NCI-H510A treated with DMSO at 0.1 percent for 48 hours (cell line): ENCODE measurements at places on chromosomes 7 and 10.

- peak; percentile 46 for DNase-seq
These were observed 681 bp upstream of the SPOCK2 start for GRCh38 chr10:72088889-72089575.

DNA sequence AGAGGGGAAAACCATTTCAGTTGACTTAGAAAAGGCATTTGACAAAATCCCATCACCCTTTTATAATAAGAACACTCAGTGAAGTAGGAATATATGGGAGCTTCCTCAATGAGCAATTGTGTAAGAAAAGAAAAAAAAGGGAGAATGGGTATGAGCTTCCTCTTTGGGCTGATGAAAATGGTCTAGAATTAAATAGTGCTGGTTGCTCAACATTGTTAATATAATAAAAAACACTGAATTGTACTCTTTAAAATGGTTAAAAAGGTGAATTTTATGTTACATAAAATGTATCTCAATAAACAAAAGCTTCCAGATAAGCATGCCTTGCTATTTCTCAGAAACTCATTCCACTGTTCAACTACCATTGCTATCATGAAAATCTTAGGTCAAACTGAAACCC is 40.6 kb downstream of the LRRC17 start:
- DNase-seq = no peak

DNA sequence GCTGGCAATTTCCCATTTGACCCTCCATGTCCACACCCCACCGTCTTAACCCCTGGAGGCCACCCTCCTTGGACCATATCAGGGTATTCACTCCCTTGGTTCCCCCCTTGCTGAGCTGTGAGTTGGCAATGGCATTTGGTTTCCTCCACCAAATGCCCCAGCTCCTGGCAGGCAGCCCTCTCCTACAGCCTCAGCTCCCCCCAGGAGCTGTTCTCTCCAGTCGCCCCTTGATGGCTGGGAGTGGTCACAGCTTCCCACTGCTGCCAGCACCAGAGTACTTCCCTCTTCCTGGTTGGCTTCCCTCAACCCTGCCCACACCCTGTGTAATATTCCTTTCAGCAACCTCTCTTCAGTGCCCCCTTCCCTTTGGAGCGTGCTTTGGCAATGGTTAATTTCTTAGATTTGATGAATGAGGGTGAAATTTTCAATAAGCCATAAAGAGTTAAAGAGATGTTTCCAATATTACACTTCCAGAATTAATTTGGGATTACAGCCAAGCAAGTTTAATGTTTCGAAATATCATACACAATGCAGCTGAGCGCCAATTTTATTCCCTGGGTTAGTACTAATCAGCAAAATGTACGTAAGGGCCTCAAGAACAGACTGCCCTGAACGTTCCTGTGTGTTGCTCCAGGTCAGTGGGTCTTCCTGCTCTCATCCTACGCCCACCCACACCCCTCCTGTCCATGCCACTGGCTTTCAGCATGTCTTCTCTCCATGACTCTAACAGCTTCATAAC is 207.1 kb upstream of the NFE2L3 start:
- DNase-seq = no peak

DNA sequence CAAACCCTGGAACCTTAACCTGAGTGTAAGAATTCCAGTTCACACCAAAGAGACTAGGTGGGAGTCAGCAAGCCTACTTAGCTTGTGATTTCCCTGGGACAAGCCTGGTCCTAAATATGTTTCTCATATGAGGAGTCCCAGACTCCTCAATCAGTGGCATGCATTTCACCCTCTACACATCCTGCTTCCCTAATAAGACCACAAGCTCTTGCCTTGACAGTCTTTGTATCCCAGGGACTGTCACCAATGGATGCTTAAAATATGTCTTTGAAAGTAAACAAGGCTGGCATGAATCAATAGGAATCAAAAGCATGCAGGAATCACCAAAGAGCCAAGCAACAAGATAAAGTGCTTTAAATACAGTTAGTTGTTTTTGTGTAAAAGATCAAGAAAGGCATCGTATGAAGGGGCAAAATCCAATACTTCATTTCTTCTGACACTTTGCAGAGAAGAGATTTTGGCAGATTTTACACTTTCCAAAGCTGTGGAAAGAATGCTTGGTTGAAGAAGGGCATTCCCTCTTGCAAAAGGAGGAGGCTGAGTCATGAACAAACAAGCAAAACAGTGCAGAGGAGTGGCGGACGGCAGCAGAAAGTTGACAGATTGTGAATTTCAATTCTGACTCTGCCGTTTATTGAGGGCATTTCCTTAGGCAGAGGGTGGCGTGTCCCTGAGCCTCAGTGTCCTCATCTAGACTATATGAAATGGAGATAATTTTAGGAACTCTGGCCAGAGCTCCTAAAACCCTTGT is 8.5 kb upstream of the NFE2L3 start:
- DNase-seq = no peak

GRCh38 chr10:77071001-77071511 is 566.6 kb downstream of the KCNMA1 start:
- no peak for DNase-seq

- DNase-seq = no peak
These were observed 60.8 kb upstream of the DOCK1 start for GRCh38 chr10:126844406-126844805.

DNA sequence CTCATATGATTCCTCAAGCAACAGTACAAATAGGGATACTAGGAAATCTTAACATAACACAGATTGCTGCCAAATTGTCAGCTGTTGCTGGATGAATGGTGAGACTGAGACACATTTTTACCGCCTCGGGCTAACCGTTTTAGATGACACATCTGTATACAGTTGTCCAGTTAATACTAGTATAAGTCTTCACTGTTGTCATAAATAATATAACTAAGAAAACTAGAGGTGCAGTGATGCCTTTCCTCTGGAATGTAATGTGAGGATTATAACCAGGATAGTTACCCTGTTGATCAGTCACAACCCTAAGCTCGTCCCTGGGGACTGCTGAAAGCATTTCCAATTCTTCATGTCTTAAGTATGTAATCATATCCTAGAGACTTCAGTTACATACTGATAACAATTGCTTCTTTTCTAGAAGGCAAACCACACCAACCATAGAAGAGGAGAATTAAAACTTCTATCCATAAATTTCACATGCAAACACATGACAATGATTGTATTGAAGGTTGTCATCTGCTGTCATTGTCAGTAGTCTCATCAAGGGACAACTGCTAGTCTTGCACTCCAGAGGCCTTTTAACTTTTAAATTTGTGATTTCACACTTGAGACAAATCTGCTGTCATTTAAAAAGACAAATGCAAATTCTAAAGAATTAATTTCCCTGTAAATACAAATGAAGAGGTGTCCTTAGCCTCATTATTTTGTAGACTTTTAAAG is 100.4 kb upstream of the SEMA3D start:
- no peak for DNase-seq

DNA sequence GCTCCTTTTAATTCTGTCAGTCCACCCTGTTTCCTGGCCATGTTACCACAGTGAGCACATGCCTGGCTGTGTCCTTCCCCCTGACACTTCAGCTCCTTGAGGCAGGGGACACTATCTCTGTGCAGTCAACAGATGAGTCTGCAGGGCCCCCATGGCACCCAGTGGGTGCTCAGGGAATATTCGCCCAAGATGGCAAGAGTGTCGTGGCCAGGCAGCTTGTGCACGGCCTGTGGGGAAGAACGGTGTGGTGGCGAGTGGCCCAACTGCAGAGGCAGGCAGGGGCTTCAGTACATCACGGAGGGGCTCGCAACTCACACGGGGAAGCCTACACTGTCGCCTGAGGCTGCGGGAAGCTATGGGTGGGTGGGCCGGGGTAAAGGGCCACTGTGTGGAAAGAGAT is 91.1 kb downstream of the TRRAP start:
- no peak for DNase-seq

GRCh38 chr7:36306722-36307121 is 82.9 kb upstream of the ANLN start:
- no peak for DNase-seq

- no peak for DNase-seq
These were observed 20.3 kb upstream of the SAMD8 start for GRCh38 chr10:75091146-75091545.

DNA sequence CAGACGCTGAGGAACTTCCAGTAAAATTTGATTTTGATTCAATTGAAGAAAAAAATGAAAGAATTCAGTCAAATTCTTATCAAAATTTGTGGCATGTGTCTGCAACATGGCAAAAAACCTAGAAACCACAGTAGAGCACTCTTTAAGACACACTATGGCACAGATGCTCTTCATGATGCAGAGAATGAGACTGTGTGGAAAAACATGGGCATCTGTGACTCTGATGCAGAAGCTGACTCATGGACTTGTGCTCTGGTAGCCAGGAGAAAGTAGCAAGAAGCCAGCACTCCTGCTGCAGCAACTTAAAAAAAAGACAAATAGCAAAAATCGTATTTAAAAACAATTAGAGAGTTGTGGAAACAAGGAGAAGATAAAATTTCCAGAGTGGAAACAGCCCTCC is 8.9 kb upstream of the KCNK18 start:
- no peak for DNase-seq

- DNase-seq = no peak
These were observed 3.8 kb downstream of the RARRES2 start for GRCh38 chr7:150337659-150338081.

DNA sequence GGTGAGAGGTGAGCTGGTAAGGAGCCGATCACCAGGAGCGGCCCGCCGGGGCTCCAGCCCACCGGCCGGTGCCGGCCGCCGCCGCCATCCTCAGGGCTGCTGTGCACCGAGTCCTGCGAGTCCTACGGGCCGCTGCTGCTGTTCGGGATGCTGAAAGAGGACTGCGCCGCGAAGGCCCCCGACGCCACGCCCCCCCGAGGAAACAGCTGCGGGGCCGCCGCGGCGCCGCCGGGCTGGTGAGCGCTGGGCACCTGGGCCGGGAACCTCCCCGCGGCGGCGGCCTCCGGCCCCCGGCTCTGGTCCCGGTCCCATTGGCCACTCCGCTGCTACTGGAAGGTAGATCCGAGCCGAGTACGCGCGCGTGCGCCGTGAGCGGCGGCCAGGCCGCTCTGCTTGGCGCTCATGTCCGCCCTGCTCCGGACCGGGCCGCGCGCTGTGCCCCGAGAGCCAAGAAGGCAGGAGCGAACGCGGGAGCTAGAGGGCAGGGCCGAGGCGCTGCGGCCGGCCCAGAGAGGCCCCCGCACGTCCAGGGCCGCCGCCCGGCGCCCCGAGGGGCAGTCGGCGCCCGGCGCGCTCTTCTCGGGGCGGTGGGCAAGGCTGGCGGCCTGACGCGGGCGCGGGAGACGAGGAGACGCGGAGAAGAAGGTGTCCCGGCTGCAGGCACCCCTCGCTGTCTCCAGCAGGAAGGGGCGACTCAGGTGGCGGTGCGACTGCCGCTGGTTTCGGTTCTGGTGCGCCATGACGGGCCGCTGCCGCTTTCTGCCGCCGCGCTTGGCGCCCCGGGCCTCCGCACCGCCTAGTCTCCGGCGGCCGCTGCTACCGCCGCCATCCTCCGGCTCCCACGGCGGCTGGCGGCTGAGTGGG is 121.3 kb upstream of the WIPF3 start:
- DNase-seq = peak; percentile 25

DNA sequence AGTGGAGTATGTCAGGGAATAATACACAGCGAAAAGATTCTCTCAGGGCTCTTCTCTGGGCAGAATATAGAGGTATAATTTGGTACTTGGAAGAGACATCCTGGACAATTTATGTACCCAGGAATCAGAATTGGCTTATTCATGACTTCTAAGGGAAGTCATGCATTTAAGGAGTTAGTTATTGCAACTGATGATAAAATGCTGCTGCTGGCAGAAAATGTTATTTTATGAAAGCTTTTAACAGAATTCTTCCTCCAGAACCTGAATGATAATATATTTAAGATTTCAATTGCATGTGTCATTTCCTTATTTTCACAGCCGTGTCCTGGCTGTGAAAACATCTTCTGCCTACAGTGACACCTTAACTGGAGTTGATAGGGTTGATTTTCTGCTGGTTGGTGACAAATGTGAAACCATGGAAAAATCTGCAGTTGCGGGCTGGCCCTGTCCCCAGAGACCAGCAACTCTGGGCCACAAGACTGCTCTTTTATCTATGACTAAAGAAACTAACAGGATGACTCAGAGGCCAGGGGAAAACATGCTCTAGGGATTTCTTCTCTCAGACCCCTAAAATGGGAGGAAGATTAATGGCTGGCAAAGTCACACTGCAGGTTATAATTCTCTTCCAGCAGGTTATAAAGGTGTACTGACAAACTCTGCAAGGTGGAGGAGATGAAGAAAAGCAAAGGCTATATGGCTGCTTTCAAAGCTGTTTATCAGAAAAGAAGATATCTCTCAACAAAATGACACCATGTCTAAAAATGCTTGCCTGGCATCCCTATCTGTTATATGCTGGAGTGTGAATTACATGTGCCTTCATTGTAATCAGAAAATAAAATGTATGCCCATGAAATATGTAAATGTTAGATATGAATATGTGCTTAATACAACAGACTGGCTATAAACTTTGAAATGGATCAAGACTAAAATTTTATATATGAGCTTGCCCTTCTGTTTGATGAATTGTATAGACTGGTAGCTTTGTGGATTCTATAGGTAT is 12.1 kb upstream of the TRUB1 start:
- DNase-seq = no peak

- no peak for DNase-seq
These were observed 100.6 kb downstream of the DYNC2I1 start for GRCh38 chr7:158956805-158957509.

- DNase-seq = no peak
These were observed at the start of gene NRG3 for GRCh38 chr10:81874875-81875466. Gene NRG3 (plus strand): TSS chr10:81875194.

- no peak for DNase-seq
These were observed 629.8 kb downstream of the KCNMA1 start for GRCh38 chr10:77007834-77008233.
